NCI-H1417 (cell line): ENCODE measurements at places on chromosomes 1 and 21.

- DNase-seq: no peak
These were observed 1.9 kb downstream of the FGGY start for GRCh38 chr1:59298710-59299346.

DNA sequence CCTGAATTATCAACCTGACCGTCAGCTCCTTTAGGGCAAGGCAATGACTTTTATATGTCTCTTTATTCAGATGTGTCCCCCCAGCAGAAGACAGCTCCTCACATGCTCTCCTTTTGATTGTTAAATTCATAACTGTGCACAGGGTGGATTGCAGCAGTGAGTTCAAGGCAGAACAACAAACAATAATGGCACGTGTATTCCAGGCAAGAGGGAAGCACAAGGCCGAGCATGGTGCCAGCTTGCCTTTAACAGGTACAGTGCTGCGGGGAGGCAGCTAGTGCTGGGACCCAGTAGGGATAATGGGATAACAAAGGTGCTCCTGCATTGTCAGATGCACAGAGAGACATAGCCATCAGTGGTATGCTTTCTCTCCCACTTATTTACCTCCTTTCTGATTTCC, 248.4 kb downstream of the RHOU start:
- no peak for DNase-seq

GRCh38 chr1:11501491-11501897, 22.5 kb downstream of the DISP3 start:
- DNase-seq: no peak

DNA sequence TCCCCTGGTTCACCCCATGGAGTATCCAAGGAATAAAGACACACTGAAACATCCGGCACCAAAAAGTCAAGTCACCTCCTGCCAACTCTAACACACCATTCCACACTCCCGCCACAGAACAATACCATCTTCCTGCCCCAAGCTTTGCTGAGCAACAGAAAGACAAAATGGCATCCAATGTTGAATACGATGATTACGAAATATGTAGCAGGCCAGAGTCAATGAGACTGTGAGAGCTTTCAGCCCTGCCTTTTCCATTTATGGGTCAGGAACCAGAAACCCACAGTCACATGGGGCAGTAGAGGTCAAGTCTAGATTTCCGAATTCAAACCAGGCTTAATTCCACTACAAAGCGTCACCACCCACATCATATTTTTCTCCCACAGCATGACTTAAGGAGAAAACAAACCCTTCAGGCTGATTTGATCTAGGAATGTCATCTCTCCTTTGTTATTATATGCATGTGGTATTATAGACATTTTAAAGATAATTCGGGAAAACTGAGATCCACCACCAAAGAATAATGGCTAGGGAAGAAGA, 249.8 kb downstream of the SETD4 start:
- DNase-seq: no peak

DNA sequence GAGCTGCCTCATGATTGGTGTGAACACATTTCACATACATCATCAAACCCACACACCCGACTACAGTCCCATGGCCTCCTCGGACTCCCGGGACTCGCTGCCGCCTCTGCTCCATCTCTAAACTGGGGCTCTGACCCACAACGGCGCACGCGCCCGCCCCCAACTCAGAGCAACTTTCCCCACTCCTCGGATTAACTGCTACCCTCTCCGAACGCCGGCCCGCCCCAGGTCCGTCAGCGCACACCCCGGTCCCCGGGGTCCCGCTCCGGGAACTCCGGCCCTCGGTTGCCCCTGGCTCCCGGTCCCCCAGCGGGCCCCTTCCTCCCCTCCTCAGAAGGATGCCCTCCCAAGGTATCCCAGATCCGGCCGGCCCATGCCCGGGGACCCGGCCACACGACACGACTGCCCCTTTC, 740 bp downstream of the DSTYK start:
- no peak for DNase-seq

- DNase-seq: no peak
These were observed 69.7 kb upstream of the ERG start for GRCh38 chr21:38567970-38568360.
